ENCODE measurements at places on chromosomes 7 and 10.

DNA sequence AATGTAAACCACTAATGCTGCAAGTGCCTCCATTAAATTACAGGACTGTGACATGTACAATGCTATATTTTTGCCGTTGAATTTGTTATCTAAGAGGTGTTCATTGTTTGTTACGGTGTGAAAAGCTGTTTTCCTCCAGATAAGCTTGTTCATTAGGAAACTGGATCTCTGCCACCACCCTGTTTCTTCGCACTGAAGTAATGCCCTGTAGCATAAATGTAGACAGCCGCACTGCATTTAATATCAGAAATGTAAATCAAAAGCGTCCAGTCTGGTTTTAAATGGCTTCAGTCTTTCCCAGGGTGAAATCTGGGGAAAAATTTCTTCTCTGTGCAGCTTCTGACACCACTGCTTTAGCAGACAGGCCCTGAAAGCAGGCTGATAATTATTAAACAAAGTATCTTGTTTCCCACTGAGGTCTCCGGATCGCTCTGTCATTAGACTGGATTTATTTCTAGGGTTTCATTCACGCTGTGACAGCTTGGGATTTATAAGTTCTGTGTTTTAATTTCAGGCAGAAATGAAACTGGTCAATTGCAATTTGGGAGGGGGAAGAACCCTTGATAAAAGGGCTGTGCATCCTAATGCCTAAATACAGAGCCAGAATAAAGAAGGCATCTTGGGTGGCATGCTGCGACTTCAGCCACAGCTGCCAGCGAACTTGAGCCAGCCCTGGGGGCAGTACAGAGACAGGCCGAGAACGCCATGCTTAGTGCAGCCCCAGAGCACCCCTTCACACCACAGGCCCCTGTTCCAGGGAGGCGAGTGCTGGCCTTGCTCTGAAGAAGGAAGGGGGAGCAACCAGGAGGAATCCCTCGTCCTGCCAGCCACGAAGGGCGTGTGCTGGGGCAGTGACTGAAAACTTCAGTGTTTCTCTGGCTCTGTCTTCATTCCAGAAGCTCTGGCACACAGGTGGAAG, 547.7 kb upstream of the GALNT17 start:
- no peak for DNase-seq

GRCh38 chr7:37510043-37510634, 61.5 kb upstream of the ELMO1 start:
- no peak for DNase-seq

- no peak for DNase-seq
Measured at GRCh38 chr7:135756191-135756590, 7.6 kb upstream of the FAM180A start.

- DNase-seq: no peak
Measured at GRCh38 chr10:5449823-5450222, 37.5 kb downstream of the NET1 start.

- DNase-seq: no peak
Measured at GRCh38 chr7:105854498-105854897, 21.9 kb downstream of the ATXN7L1 start.

GRCh38 chr10:128310971-128311658, 184.9 kb upstream of the MKI67 start:
- DNase-seq: no peak

DNA sequence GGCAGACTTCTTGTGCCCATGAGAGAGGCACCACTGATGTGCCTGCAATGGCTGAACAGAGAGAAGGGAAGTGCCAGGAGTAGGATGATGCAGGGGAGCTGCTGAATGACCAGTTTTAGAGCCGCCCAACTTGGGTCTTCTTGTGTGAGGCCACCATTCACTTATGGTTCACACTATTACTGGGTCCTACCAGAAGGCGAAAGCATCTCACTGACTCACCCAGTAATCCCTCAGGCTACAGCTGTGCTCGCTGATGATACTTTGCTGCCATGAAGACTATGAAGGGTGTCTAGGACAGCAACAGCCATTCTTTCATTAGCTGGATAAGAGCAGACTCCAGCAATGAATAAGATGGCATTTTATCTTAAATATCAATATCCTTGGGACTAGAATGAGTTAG, 47.6 kb downstream of the PLXNA4 start:
- DNase-seq: no peak

- DNase-seq: peak; percentile 52
Measured at GRCh38 chr7:42831718-42832522, 80.0 kb downstream of the C7orf25 start.

- DNase-seq: no peak
Measured at GRCh38 chr10:89627830-89628229, 17.2 kb downstream of the PANK1 start.

- DNase-seq: no peak
Measured at GRCh38 chr7:139635526-139636302, 112.2 kb downstream of the CLEC2L start.
